Right cardiac atrium (tissue), 5 donors: ENCODE measurements at places on chromosomes 1 and 21. TPM values are rescaled to one million over a fixed set of nuclear protein-coding genes. Genes with fewer than 3 reads are reported as not detected.

- DNase-seq = no peak
Observed at GRCh38 chr1:77541162-77541545, 141.3 kb downstream of the ZZZ3 start.

DNA sequence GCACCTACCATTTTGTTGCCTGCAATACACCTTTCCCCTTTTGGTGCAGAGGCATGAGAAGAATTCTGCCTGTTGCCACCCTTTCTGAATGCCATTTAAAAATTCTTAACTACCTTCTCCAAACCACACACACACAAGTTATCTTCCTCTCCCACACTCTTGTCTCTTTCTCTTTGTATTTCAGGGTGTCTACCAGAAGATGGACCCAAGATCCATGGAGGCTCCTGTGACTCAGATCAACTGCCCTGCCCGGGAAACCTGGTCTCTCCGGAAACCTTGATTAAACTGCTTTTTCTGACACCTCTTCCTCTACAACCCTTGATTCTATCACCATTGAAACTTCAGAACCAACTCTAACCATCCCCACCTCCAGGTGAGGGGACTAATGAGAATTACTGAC is 2.4 kb upstream of the TARS2 start:
- no peak for DNase-seq

ITLN2 gene
- total RNA-seq = 1.0 TPM

GRCh38 chr21:15660423-15660804 is 69.4 kb upstream of the USP25 start:
- DNase-seq = no peak
